Gastroesophageal sphincter (tissue), 4 donors: ENCODE measurements at places on chromosomes 7 and 10. TPM values are rescaled to one million over a fixed set of nuclear protein-coding genes. Genes with fewer than 3 reads are reported as not detected.

NPSR1 gene
- not detected for total RNA-seq

SYT15B gene
- 4.0 TPM for total RNA-seq

TMEM270 gene
- total RNA-seq, result not detected

C1GALT1 gene
- total RNA-seq, result 34.6 TPM

ASZ1 gene
- total RNA-seq, result not detected

MCM10 gene
- total RNA-seq, result 0.08 TPM

TCAF2 gene
- 1.9 TPM for total RNA-seq

CABCOCO1 gene
- total RNA-seq, result 1.6 TPM

NEUROD6 gene
- not detected for total RNA-seq

WEE2 gene
- not detected for total RNA-seq

STOX1 gene
- total RNA-seq, result 19.1 TPM

NYAP1 gene
- total RNA-seq, result 1.7 TPM

DKK1 gene
- not detected for total RNA-seq

VWA2 gene
- total RNA-seq, result not detected

CYP3A5 gene
- 5.3 TPM for total RNA-seq

OR2A1 gene
- not detected for total RNA-seq

IRF5 gene
- 9.2 TPM for total RNA-seq

CAV1 gene
- total RNA-seq, result 772 TPM

DEPP1 gene
- 52.9 TPM for total RNA-seq

DYDC2 gene
- not detected for total RNA-seq

TUBAL3 gene
- total RNA-seq, result 0.62 TPM

CYP2C19 gene
- total RNA-seq, result 0.54 TPM

MEOX2 gene
- total RNA-seq, result 28.7 TPM

NEBL gene
- 6.5 TPM for total RNA-seq

LRRC72 gene
- total RNA-seq, result not detected

PIP gene
- total RNA-seq, result not detected

UTF1 gene
- not detected for total RNA-seq

C7orf57 gene
- not detected for total RNA-seq

IGF2BP3 gene
- not detected for total RNA-seq

MMP21 gene
- total RNA-seq, result not detected

ATP6V1F gene
- total RNA-seq, result 67.7 TPM
